ENCODE measurements at places on chromosomes 1 and 21. TPM values are rescaled to one million over a fixed set of nuclear protein-coding genes. Genes with fewer than 3 reads are reported as not detected.

The LAMC1 gene
- 0.93 TPM for total RNA-seq

- DNase-seq, result no peak
Observed at GRCh38 chr1:16984717-16985116, 4.3 kb upstream of the MFAP2 start.

- no peak for DNase-seq
Observed at GRCh38 chr21:28216976-28217523, 775.6 kb downstream of the LTN1 start.

The OR14K1 gene
- not detected for total RNA-seq

GRCh38 chr1:241817331-241817792 is 30.6 kb upstream of the EXO1 start:
- DNase-seq, result no peak

The PDC gene
- total RNA-seq, result not detected

The YTHDF2 gene
- 76.6 TPM for total RNA-seq
